ENCODE measurements at places on chromosomes 2 and 18.

- DNase-seq = no peak
Observed at GRCh38 chr2:60530660-60531281, 22.7 kb downstream of the BCL11A start.

GRCh38 chr2:45541450-45541849 is 69.6 kb downstream of the SRBD1 start:
- DNase-seq = no peak

- DNase-seq = no peak
Observed at GRCh38 chr2:241598487-241598886, 38.5 kb downstream of the THAP4 start.

- DNase-seq = peak; percentile 65
Observed at GRCh38 chr2:8234253-8234652, 447.6 kb upstream of the ID2 start.

DNA sequence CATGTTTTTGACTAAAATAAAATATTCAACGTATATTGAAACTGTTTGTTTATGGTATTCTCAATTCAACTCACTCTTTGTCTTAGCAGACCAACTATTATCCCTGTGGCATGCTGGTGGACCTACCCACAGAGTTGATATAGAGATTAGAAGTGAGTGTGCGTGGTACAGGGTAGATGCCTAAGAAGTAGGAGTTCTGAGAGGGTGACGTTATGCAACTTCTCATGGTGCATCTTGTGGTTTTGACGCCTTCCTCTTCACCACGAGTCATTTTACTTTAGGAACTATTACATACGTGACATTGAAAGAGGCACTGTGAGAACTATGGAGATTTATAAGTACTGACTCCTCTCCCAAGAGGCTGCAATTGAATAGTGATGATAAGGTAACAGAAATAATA is 26.6 kb upstream of the NAPG start:
- no peak for DNase-seq

- no peak for DNase-seq
Observed at GRCh38 chr2:217360781-217361482, 501.1 kb upstream of the TNP1 start.

- DNase-seq = no peak
Observed at GRCh38 chr18:34661464-34662087, 48.5 kb upstream of the DTNA start.

GRCh38 chr2:237624565-237624964 is 2.8 kb upstream of the LRRFIP1 start:
- DNase-seq = no peak

- DNase-seq = no peak
Observed at GRCh38 chr2:74436848-74437695, 4.7 kb downstream of the RTKN start.

DNA sequence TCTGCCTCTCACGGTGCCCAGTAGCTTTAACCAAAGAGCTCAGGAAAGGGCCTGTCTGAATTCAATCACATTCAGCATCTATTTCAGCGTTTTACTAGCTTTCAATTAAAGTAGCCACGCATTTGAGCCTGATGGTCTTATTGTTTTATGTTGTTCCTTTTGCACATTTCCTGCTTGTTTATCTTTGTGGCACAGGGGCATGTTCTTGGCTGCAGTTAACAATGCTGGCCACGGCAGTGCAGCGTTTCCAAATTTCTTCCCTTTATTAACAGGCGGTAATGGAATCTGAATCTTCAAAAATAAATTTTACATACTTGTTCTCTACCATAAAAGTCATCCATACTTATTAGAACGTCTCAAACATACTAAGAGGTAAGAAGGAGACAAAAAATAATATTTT is 46.2 kb downstream of the HPCAL1 start:
- no peak for DNase-seq

GRCh38 chr18:57762686-57763085 is 40.4 kb downstream of the ATP8B1 start:
- DNase-seq = no peak

DNA sequence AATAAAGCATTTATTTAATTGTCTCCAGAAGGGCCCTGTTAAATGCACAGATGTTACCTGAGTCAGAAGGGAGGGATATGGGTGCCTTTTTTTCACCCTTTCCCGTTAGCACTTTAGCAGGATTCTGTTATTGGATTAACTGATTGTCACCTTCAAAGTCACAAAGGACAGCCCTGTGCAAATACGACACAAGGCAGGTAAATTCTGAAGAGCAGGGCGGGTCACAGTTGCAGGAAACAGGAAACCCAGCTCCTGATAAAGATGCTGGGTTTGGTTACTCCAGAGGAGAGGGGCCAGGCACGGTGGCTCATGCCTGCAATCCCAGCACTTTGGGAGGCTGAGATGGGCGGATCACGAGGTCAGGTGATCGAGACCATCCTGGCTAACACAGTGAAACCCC is 11.4 kb upstream of the PKDCC start:
- no peak for DNase-seq

DNA sequence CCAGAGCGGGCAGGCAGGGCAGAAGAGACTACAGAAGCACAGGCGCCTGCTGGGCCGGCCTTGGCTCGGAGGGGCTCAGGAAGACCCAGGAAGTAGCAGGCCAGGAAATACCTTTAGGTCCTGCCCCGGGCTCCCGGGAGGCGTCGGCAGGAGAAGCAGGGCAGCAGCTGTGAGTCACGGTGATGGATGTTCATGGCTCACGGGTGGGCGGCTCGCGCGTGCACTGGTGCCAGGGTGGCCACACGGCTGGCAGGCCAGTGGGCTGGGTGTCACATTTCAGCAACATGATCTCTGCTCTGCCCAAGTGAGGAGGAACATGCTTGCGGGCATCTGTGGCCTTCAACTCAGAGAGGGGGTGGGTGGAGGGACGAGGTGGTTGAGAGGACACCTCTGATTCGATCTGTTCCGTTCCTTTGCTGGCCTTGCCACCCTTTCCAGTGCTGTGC is 139.3 kb downstream of the KLHL29 start:
- DNase-seq = no peak

GRCh38 chr2:67650291-67651133 is 253.4 kb downstream of the ETAA1 start:
- no peak for DNase-seq

DNA sequence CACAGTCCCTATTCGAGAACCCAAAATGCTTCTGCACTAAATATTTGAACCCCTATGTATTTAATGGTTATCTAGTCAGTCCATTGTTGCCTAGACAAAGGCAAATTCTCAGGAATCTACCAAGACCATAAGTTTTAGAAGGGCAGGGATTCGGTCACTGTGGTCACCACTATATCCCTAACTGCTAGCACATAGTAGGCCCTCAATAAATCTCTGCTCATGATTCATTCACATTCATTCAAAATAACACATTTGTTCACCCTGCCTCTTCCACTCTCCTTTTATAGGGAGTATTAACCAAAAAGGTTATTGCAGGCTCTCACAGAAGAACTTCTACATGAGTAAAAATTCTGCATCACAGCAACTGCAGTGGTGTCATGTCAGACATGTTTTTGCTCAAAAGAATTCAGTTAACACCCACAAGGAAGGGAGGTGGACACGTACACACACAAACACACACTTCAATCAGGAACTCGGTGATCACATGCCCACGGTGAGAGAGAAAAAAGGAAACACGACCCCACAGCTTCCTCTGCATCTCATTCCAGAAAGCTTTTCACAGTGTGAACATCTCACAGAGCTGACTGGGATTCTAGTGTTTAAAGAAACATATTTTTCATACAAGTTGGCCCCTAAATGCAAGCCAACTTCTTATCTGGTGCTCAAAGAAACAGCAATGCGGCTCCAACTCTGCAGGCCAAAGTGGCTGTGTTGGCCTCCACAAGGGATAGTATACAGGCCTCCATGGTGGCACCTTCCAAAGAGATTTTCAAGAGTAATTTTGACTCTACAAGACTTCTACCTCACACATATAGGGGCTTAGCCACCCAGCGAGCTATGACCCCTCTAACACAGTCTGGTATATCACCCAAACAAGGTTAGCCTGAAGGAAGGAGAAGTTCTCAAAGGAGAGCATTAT is 98.0 kb downstream of the ANKRD44 start:
- peak; percentile 47 for DNase-seq

DNA sequence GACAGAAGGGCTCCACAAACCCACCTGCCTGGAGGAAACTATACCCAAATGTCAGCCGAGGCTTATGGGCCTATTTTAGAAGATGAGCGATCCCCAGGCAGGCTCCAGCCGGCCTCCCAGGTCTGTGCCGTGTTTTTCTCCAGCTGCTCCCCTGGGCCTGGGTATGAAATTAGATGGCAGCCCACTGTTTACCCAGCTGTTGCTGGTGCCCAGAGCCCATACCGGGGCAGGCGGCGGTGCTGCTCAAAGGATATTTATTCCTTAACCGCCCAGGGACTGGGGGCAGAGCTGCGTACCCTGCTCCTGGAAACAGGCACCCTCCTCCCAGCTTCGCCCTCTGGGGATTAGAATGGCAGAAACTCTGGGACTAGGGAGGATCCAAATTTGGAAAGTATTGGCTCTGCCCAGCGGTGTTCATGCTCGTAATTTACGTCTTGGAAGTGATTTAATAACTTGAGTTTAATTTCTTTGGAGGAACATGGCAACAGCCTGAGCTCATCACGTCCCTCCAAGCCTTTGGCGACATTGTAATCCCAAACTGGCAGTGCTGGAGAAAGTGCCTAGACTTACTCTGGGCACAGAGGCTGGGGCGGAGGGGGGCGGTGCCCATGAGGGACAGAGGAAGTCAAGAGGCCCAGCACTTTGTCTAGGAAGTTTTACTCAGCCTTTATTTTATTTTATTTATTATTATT is 199.2 kb downstream of the KLHL29 start:
- DNase-seq = no peak

Measured in CD4-positive, alpha-beta T cell treated with Interleukin-15 for 1 hour (primary cell).